ENCODE measurements at places on chromosomes 4 and X. TPM values are rescaled to one million over a fixed set of nuclear protein-coding genes. Genes with fewer than 3 reads are reported as not detected.

The GPR82 gene
- total RNA-seq: 0.93 TPM

- peaks cover 3% of the 10 kb centered on the region for H3K36me3 ChIP-seq
- H3K4me3 ChIP-seq: no peak overlapping the region
- H3K4me1 ChIP-seq: no peaks in the 10 kb centered on the region
- H3K27ac ChIP-seq: no peak overlapping the region
- no peaks in the 10 kb centered on the region for H3K27me3 ChIP-seq
Measured at GRCh38 chr4:147639388-147639787, 22.2 kb downstream of the TMEM184C start.

The FAM47E gene
- total RNA-seq: 2.2 TPM

- H3K36me3 ChIP-seq: no peaks in the 10 kb centered on the region
- no peak overlapping the region for H3K4me3 ChIP-seq
- no peak overlapping the region for H3K27ac ChIP-seq
- no peaks in the 10 kb centered on the region for H3K27me3 ChIP-seq
- peaks cover 7% of the 10 kb centered on the region for H3K4me1 ChIP-seq
- no peak for DNase-seq
Measured at GRCh38 chrX:13059637-13060499, 15.4 kb upstream of the FAM9C start.

The RPA4 gene
- 1.2 TPM for total RNA-seq

- DNase-seq: no peak
- no peak overlapping the region for H3K4me3 ChIP-seq
- H3K27ac ChIP-seq: no peak overlapping the region
Measured at GRCh38 chr4:156201050-156201449, 247.4 kb upstream of the CTSO start.

GRCh38 chrX:21529771-21530170 is 128.4 kb downstream of the KLHL34 start:
- H3K4me3 ChIP-seq: no peak overlapping the region
- no peak for DNase-seq
- H3K27me3 ChIP-seq: no peaks in the 10 kb centered on the region
- no peaks in the 10 kb centered on the region for H3K4me1 ChIP-seq
- no peaks in the 10 kb centered on the region for H3K36me3 ChIP-seq

The ING2 gene
- 13.3 TPM for total RNA-seq

- DNase-seq: no peak
- peaks cover 65% of the 10 kb centered on the region for H3K36me3 ChIP-seq
- no peaks in the 10 kb centered on the region for H3K27me3 ChIP-seq
- H3K4me3 ChIP-seq: no peak overlapping the region
Measured at GRCh38 chr4:102687373-102687981, 73.3 kb downstream of the MANBA start.
